ENCODE measurements at places on chromosomes 7 and 10.

DNA sequence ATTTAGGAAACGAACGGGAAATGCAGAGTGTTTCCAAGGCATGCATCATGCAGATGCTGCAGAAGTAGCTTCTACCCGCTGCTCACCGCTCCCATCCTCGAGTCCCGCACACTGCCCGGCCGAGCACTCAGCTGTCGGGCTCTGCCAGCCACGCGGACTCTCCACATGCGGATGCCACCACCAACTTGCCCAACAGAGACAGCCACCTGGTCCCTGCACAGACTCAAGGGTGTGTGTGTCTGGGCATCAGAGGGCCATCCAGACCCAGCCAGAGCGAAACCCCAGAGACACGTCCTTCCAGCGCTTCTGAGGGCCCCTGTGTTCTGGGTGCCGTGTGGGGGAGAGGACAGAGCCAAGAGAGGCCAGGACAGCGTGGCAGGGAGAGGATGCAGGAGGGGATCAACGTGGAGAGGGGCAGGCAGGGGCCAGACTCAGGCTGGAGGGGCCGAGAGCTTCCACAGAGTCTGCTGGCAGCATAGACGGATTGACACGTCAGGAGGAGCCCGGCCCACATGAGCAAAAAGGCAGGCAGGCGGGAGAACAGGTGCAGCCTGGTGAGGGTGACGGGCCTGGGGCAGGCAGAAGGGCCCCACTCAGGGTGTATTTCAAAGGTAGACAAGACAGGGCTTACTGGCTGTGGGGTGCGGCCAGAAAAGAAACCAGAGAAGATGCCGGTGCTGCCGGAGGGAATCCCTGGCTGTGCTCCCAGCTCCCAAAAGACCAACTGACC lies 18.3 kb downstream of the GPER1 start:
- DNase-seq: no peak

GRCh38 chr10:5943536-5943935 lies 33.8 kb downstream of the IL15RA start:
- DNase-seq: no peak

DNA sequence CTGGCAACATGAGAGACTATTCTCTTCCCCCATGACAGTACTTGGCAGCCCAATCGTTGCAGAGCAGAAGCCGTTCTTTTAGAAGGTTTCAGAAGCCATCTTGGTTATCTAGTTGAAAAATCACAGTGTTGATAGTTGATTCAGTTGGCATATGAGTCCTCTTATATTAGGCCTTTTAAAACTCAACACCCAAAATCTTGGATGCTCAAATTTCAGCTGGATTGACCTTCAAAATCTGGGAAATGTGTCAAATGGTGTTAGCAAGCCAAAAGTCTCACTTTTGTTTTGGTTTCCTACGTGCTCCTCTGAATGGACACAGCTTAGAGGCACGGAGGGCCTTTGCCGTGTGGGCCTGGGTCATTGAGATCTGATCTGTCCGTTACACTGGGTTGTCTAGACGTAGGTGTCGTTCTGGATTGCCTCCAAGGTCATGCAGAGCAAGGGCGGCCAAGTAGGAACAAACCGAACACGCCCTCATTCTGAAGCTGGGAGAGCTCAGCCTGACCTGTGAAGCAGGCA lies 59.3 kb upstream of the BMPER start:
- DNase-seq: peak; percentile 3

GRCh38 chr10:92916433-92916832 lies 68.1 kb downstream of the EXOC6 start:
- no peak for DNase-seq

- no peak for DNase-seq
These were observed 416.4 kb downstream of the AUTS2 start for GRCh38 chr7:70014472-70015177.

GRCh38 chr10:63588436-63589167 lies 67.4 kb downstream of the REEP3 start:
- DNase-seq: no peak

- peak; percentile 66 for DNase-seq
These were observed 178.4 kb upstream of the TARP start for GRCh38 chr7:38451840-38452239.

- DNase-seq: no peak
These were observed 686.4 kb upstream of the C7orf33 start for GRCh38 chr7:147904219-147904576.

- no peak for DNase-seq
These were observed 19.1 kb upstream of the PRF1 start for GRCh38 chr10:70621503-70622078.

DNA sequence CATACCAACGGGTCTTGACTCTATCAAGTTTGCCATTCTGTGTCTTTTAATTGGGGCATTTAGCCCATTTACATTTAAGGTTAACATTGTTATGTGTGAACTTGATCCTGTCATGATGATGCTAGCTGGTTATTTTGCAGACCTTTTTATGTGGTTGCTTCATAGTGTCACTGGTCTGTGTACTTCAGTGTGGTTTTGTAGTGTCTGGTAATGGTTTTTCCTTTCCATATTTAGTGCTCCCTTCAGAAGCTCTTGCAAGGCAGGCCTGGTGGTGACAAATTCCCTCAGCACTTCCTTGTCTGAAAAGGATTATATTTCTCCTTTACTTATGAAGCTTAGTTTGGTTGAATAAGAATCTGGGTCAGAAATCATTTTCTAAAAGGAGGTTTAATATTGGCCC lies 135.1 kb upstream of the LANCL2 start:
- no peak for DNase-seq

DNA sequence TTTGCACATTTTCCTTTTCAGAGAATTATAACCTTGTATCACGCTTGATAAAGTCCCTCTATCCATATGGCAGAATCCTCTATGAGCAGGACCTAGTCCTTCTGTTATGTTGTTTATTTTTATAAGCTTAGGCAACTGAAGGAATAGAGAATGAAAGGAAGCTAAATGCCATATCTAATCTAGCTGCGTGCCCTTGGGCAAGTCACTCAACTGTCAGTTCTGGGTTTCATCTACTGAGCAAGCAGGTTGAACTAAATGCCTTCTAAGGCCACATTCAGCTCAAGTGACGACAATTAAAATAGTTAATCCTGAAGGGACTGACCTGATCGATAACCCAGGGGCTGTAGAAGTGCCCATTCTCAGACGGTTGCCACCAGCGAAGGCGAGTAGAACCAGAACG lies 93.9 kb upstream of the SLC26A5 start:
- DNase-seq: no peak

DNA sequence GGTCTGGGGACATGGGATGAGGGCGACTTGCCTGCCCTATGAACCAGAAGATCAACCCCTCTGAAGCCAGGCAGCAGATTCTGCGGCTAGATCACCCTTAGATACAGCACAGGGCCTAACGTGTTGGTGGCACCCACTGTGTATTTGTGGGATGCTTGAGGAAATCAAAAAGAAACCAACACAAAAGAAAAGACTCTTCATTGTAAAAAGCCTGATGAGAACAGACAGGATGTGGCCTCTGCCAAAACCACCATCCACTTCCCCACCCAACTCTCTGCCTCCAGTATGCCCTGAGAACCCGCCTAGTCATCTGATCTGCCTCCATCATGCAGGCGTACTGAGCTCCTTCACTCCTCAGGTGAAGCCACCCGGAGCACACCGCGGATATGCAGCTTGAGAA lies 97.2 kb upstream of the INSYN2A start:
- no peak for DNase-seq

DNA sequence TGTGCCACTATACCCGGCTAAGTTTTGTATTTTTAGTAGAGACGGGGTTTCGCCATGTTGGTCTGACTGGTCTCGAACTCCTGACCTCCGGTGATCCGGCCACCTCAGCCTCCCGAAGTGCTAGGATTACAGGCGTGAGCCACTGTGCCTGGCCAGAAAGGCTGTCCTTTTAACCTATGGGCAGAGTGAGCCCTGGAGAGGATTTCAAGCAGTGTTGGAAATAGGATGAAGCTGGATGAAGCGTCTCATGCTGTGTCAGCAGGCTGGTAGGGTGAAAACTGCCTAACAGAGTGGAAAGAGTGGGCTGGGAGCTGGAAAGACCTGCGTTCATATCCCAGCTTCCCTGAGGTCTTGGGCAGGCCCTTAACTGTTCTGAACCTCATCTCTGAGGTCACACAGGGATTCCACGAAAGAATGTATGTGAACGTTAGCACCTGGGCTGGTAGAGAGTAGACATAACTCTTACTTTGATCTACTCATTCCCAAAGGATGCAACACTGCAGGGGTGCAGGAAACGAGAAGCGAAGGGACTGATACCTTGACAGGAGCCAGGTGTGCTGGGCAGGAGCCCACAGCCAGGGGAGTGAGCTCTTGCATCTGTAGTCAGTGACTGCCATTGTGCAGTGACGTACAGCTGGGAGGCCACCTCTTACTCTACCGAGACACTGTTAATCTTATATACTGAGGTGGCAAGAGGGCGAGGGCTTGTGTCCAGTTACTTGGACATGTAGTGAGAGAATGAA lies 34.1 kb downstream of the WBP1L start:
- DNase-seq: no peak

DNA sequence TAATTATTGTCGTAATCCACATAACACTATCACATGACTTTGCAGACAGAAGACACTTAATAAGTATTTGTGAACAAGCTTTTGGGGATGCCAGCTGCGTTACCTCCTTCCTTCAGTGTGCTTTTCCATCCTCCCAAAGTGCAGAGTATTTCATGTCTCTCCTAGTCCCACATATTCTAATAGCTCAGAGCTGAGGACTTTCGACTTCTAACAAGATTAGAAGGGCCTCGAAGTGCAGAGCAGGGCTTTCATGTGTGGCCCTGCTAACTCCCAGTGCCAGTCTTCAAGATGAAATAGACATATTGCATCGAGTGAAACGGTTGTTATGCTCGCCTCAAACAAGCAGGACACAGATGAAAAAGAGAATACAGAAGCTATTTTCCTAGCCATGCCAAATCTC lies 125.7 kb upstream of the RNF32 start:
- no peak for DNase-seq

DNA sequence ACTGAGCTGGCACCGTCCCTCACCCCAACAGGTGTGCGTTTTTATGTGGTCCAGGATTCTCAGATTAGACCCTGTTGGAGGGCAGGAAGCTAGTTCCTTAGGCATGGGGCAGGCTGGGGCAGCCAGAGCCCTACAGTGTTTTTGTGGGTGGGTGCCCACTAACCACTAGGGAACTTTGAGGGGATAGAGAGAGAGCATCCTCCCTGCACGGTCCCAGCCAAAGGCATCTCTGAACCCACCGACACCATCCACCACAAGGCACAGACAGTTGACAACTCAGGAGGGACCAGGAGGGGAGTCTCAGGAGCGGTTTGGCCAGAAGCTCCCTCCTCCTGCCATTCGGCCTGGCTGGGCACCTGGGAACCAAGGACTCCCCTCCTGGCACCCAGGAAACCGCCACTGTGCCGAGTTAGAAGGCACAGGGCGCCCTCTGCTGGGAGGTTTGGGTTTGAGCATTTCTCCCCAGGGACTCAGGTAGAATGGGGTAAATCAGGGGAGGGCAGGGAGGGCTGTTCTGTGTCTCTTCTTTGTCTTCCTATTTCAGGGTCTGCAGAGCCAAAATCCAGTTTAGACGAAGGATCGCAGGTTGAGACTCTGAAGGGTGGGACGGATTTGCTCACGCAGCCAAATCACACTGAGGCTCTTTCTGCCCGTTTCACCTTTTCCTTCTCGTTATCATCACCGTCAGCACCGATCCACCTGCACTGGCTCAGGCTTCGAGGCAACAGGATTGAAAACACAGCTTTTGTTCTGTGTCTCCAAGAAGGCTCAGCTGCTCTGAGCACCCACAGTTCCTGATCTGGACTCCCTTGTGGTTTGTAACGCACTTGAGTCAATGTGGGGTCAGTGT lies 84.8 kb upstream of the COL13A1 start:
- DNase-seq: no peak

- DNase-seq: no peak
These were observed 164.0 kb upstream of the NRP1 start for GRCh38 chr10:33498391-33498891.

GRCh38 chr7:91517201-91517785 lies 253.1 kb downstream of the FZD1 start:
- DNase-seq: peak; percentile 17

- DNase-seq: no peak
These were observed 39.6 kb upstream of the ELMO1 start for GRCh38 chr7:37488163-37488764.

DNA sequence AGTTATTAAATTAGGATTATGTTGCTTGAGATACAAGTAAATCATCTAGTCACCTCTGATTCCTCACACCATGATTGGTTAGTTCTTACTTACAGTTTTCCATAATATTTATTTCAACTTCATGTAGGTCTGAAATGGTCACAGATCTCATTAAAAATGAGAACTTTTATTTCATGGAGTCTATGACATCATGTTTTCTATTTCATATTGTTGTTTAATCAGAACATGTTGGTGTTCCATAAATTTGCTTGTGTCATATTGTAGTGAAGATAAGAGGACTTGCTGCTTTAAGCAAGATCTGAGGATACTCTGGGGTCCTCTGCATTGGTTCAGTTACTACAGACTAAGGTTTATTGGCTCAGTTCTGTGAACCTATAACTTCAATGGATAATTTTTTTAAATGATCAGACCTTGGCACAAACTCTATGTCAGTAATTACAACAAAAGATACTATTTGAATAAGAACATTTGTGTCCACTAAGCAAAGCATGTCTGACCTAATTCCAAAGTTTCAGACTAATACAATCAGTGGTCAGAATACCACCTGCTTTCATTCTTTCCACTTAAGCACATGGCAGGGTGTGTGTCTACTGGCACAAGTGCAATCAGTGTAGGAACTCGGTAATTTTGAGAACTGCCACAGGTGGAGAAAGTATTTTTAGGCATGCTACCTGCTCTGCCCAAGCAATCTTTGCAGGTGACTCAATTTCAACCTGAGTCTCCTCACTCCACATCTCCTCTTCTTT lies 68.5 kb downstream of the CCDC71L start:
- DNase-seq: no peak

DNA sequence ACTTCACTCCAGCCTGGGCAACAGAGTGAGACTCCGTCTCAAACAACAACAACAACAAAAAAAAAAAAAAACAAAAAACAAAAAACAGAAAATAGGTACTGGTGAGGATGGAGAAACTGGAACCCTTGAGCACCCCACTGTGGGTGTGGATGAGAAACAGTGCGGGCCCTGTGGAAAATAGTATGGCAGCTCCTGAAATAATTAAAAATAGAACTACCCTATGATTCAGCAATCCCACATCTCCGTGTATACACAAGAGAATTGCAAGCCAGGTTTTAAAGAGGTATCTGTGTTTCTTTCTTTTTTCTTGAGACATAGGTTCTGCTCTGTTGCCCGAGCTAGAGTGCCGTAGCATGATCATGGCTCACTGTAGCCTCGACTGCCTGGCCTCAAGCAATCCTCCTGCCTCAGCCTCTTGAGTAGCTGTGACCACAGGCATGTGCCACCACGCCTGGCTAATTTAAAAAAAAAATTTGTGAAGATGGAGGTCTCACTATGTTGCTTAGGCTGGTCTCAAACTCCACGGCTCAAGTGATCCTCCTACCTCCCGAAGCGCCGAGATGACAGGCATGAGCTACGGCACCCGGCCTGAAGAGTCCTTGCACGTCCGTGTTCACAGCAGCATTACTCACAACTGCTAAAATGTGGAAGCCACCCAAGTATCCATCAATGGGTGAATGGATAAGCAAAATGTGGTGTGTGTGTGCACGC lies 39.5 kb downstream of the EBF3 start:
- no peak for DNase-seq

GRCh38 chr10:132443983-132444876 lies 47.2 kb downstream of the PWWP2B start:
- no peak for DNase-seq

GRCh38 chr7:112130729-112131410 lies 75.3 kb downstream of the DOCK4 start:
- no peak for DNase-seq

- no peak for DNase-seq
These were observed 24.7 kb upstream of the TFAM start for GRCh38 chr10:58360412-58361004.
